Stomach (tissue), 19 donors: ENCODE measurements at places on chromosomes 3 and 15. TPM values are rescaled to one million over a fixed set of nuclear protein-coding genes. Genes with fewer than 3 reads are reported as not detected.

The COX17 gene
- total RNA-seq: 28.6 TPM

- H3K36me3 ChIP-seq: no peaks in the 10 kb centered on the region
- H3K4me1 ChIP-seq: peaks cover 4% of the 10 kb centered on the region
- no peak overlapping the region for H3K4me3 ChIP-seq
- no peaks in the 10 kb centered on the region for H3K27me3 ChIP-seq
- no peak for DNase-seq
These were observed 6.0 kb upstream of the PIGZ start for GRCh38 chr3:196974661-196975060.

- no peaks in the 10 kb centered on the region for H3K4me1 ChIP-seq
- no peak overlapping the region for H3K27ac ChIP-seq
- peak; percentile 7 for DNase-seq
- no peaks in the 10 kb centered on the region for H3K27me3 ChIP-seq
- no peak overlapping the region for H3K4me3 ChIP-seq
These were observed 260.5 kb downstream of the C3orf38 start for GRCh38 chr3:88410259-88410658.

DNA sequence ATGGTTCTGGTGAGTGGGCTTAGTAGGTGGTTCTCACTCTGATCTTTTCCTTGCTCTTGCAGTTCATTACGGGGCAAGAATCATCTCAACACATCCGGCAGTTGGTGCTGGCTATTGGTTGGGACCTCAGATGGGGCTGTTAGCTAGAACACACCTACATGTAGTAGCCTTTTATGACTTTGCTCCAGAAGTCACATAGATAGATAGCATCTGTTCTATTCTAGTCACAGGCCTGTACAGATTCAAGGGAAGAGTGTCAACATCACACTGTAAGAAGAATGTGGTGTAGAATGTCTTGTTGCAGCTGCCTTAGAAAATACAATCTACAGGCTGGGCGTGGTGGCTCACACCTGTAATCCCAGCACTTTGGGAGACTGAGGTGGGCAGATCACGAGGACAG, 15.1 kb downstream of the RAB5A start:
- no peak overlapping the region for H3K4me3 ChIP-seq
- no peak for DNase-seq
- H3K27ac ChIP-seq: no peak overlapping the region

- H3K4me1 ChIP-seq: peaks cover 9% of the 10 kb centered on the region
- H3K27me3 ChIP-seq: no peaks in the 10 kb centered on the region
- no peak overlapping the region for H3K27ac ChIP-seq
- no peak for DNase-seq
These were observed 27.1 kb downstream of the FILIP1L start for GRCh38 chr3:100087198-100087597.

The LYZL4 gene
- not detected for total RNA-seq

The FETUB gene
- total RNA-seq: not detected

GRCh38 chr15:65833501-65834205, 35.6 kb upstream of the RAB11A start:
- H3K4me3 ChIP-seq: no peak overlapping the region
- H3K27ac ChIP-seq: peak overlapping the region; percentile 92
- peaks cover 36% of the 10 kb centered on the region for H3K4me1 ChIP-seq
- no peaks in the 10 kb centered on the region for H3K27me3 ChIP-seq
- DNase-seq: peak; percentile 43

- no peaks in the 10 kb centered on the region for H3K27me3 ChIP-seq
- no peak overlapping the region for H3K4me3 ChIP-seq
- DNase-seq: no peak
- peaks cover 2% of the 10 kb centered on the region for H3K4me1 ChIP-seq
- H3K36me3 ChIP-seq: peaks cover 44% of the 10 kb centered on the region
- no peak overlapping the region for H3K27ac ChIP-seq
These were observed 11.6 kb downstream of the RFX7 start for GRCh38 chr15:56232058-56232457.

GRCh38 chr3:157384491-157384890, 52.2 kb upstream of the PTX3 start:
- H3K27ac ChIP-seq: no peak overlapping the region
- DNase-seq: no peak
- no peaks in the 10 kb centered on the region for H3K27me3 ChIP-seq
- H3K4me1 ChIP-seq: no peaks in the 10 kb centered on the region
- no peak overlapping the region for H3K4me3 ChIP-seq

DNA sequence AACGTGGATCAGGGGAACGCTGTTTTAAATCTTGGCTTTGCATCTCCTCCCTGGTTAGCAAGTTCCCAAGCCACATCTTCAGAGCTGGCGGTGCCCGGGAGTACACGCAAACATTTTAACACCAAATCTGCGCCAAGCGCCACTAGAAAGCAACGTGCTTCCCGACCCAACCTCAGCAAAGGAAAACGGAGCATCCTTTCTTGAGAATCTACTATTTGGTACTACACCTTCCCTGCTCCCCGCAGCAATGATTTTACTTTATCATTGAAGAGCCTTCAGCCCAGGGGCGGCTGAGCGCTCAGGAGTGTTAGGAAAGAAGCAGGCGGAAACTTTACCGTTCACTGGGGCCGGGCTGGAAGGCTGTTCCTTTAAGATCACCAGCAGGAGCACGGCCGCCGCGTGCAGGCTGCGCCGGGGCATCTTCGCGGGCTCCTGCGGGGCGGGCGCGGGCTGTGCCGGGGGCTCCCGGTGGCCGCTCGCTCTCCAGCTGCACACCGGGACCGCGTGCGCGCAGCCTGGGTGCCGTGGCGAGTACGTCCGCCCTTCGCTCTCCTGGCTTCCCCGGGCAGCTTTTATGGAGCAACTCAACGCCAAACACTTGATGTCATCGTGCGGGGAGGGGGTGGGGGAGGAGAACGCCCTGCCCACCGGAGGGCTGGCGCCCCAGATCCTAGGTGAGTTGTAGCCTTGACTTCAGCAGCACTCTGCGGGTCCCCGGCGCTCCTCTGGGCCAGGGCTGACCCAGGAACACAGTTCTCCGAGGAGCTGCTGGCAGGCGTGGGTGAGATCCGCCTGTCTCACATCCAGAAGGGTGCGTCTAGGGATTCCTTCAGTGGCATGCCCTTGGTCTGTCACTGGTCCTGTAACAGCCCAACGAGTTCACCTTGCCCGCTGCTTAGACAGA, at the start of gene CA12:
Gene CA12 (minus strand): TSS at position 546 of the 904 bp plus-strand sequence. CDS start 126 bp downstream, at position 420.
- H3K27ac ChIP-seq: no peak within 1 kb of the TSS
- peaks cover 9% of the 10 kb centered on the region for H3K4me1 ChIP-seq
- DNase-seq: peak; percentile 45
- H3K27me3 ChIP-seq: no peaks in the 10 kb centered on the region
- H3K36me3 ChIP-seq: no peaks in the 10 kb centered on the region
- H3K4me3 ChIP-seq: peak within 1 kb of the TSS; percentile 52

- no peak for DNase-seq
- H3K27me3 ChIP-seq: no peaks in the 10 kb centered on the region
- H3K27ac ChIP-seq: no peak overlapping the region
- no peak overlapping the region for H3K4me3 ChIP-seq
- H3K4me1 ChIP-seq: no peaks in the 10 kb centered on the region
These were observed 110.5 kb upstream of the BFSP2 start for GRCh38 chr3:133289322-133289721.

DNA sequence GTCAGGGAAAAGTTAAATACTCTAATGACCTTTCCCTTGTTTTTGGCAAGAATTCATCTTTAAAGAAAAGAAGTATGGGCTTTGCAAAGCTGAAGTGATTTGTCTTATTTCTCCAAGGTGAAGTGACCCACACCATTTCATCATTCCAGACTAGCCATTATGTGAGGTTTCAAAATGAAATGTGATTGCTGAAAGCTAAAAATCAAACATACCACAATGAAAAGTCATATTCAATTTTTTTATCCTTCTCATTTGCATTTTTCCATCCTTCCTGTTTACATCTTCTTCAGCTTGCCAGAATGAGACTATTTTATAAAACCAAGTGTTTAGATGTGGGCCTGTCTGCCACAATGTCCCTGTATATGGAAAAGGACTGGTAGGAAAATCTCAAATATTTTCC, 142.3 kb upstream of the STRIT1 start:
- H3K36me3 ChIP-seq: no peaks in the 10 kb centered on the region
- H3K27ac ChIP-seq: no peak overlapping the region
- H3K27me3 ChIP-seq: no peaks in the 10 kb centered on the region
- no peak overlapping the region for H3K4me3 ChIP-seq
- no peak for DNase-seq

GRCh38 chr3:72047221-72047871, 262.4 kb upstream of the PROK2 start:
- H3K4me3 ChIP-seq: no peak overlapping the region
- no peaks in the 10 kb centered on the region for H3K27me3 ChIP-seq
- no peaks in the 10 kb centered on the region for H3K4me1 ChIP-seq
- H3K27ac ChIP-seq: no peak overlapping the region
- no peak for DNase-seq

The PSTPIP1 gene
- total RNA-seq: 0.29 TPM

DNA sequence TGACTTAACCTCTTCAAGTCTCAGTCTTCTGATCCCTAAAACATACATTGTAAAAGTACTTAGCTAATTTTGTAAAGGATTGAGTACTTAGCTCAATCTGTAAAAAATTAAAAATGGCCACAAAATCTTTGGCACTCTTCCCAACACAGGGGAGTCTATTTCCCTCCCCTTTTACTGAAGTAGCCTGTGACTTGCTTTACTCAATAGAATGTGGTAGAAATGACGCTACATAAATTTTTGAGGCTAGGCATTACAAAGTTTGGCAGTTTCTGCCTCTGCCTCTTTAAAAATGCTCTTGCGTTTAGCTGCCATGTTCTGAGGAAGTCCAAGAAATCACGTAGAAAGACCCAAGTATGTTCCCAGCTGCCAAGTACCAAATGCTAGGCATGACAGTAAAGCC, 80.2 kb downstream of the CBLB start:
- no peak for DNase-seq
- no peak overlapping the region for H3K4me3 ChIP-seq
- no peaks in the 10 kb centered on the region for H3K36me3 ChIP-seq
- H3K27ac ChIP-seq: no peak overlapping the region
- no peaks in the 10 kb centered on the region for H3K27me3 ChIP-seq
- peaks cover 6% of the 10 kb centered on the region for H3K4me1 ChIP-seq

DNA sequence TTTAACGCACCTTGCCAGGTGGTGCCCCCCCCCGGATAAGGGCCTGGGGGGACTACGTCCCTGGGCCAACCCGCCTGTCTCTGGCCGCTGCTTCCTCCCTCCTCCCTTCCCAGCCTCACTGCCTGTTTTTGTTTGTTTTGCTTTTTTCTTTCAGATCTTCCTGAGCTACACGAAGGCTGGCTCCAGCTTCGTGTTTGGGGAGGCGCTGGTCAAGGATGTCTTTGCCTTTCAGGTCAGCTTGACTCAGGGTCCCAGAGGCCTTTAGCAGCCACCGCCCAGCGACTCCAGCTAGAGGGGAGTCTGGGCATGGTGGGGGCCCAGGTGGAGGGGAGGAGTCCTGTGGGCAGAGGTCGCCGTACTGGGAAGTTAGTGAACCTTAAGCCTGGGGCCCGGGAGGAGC, 24.1 kb downstream of the SLC28A1 start:
- H3K4me1 ChIP-seq: peaks cover 30% of the 10 kb centered on the region
- DNase-seq: no peak
- no peak overlapping the region for H3K4me3 ChIP-seq
- H3K36me3 ChIP-seq: no peaks in the 10 kb centered on the region
- H3K27me3 ChIP-seq: no peaks in the 10 kb centered on the region
- no peak overlapping the region for H3K27ac ChIP-seq

The MST1R gene
- 267 TPM for total RNA-seq

DNA sequence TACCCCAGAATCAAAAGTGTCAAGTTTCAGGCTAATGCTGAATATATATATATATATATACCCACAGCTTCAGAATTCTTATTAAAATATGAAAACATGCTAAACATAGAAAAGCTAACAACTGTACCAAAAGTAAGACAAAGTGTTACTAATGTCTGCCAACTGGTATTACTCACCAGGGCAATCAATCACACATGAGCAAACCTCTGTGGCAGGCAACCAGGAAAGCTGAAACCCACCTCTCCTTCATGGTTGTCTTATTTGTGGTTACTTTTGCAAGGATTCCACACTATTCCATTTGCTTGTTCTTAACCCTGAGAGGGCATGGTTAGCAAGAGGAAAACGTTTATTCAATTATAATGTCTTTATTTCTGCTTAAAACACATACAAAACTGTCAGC, 512.3 kb upstream of the MDFIC2 start:
- H3K4me3 ChIP-seq: no peak overlapping the region
- H3K27ac ChIP-seq: no peak overlapping the region
- no peaks in the 10 kb centered on the region for H3K4me1 ChIP-seq
- H3K36me3 ChIP-seq: no peaks in the 10 kb centered on the region
- H3K27me3 ChIP-seq: no peaks in the 10 kb centered on the region

DNA sequence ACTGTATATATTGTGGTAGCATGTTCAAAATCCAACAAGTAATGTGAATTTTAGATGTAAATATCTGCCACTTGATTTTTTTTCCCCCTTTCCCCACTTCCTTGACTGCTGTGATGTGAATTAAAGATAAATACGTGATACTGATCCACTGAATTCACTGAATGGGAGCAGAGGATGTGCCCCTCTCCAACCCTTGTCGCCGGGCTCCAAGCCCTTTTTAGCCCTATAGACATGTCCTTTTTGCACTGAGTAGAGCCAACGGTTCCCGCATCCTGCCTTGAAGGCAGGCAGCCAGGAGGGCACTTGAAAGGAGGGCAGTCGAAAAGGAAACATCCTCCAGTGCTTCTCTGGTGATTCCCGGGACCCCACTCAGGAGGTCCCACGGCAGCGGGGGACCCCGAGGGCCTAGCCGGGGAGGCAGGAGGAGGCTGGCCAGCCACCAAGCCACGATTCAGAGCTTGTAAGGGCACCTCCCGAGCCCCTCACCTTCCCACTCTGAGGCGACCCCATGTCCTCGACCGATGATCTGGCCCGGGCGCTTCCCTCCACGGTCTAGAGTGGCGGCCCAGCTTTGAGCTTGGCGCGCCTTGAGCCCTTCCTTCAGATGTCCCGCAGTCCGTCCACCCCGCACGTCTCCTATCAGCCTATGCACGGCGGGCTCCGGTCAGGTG, 901 bp upstream of the MANF start:
- peak overlapping the region; percentile 85 for H3K4me3 ChIP-seq
- no peak for DNase-seq
- H3K27ac ChIP-seq: peak overlapping the region; percentile 94

The CCR1 gene
- not detected for total RNA-seq

DNA sequence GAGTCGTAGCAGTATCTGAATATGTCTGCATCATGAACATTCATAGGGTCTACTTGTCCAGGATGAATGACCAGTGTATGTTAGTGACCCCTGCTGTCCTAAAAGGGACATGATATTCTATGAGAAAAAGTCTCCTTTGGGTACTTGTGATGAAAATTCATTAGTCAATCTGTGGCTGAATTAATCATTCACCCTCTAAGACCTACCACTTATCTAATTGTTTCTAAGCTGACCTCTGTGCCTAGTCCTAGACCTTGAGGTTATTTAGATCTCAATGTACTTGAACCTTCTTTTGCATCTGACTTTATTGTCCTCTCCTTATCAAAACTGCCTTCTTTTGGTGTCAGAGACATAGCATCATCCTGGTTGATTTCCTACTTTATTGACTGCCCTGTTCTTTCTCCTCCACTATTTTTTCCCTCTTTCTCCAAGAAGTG, 799.3 kb downstream of the DIPK2A start:
- H3K36me3 ChIP-seq: no peaks in the 10 kb centered on the region
- H3K4me3 ChIP-seq: no peak overlapping the region
- H3K27me3 ChIP-seq: no peaks in the 10 kb centered on the region
- DNase-seq: peak; percentile 73
- no peak overlapping the region for H3K27ac ChIP-seq

- H3K27me3 ChIP-seq: no peaks in the 10 kb centered on the region
- H3K27ac ChIP-seq: peak overlapping the region; percentile 20
- H3K4me3 ChIP-seq: no peak overlapping the region
- H3K36me3 ChIP-seq: peaks cover 19% of the 10 kb centered on the region
- no peak for DNase-seq
These were observed 53.6 kb downstream of the CLEC3B start for GRCh38 chr3:45079715-45080114.

GRCh38 chr15:75640483-75641178, 607 bp upstream of the IMP3 start:
- DNase-seq: peak; percentile 77
- H3K4me1 ChIP-seq: peaks cover 53% of the 10 kb centered on the region
- no peaks in the 10 kb centered on the region for H3K27me3 ChIP-seq
- peak overlapping the region; percentile 80 for H3K4me3 ChIP-seq
- peak overlapping the region; percentile 93 for H3K27ac ChIP-seq
